GM23338 (cell line): ENCODE measurements at places on chromosomes 3 and 15.
A peak's percentile ranks its signal among the peaks of the same experiment; 100 is the strongest.

GRCh38 chr3:14439501-14440167 lies 37.2 kb downstream of the SLC6A6 start:
- DNase-seq, result no peak

DNA sequence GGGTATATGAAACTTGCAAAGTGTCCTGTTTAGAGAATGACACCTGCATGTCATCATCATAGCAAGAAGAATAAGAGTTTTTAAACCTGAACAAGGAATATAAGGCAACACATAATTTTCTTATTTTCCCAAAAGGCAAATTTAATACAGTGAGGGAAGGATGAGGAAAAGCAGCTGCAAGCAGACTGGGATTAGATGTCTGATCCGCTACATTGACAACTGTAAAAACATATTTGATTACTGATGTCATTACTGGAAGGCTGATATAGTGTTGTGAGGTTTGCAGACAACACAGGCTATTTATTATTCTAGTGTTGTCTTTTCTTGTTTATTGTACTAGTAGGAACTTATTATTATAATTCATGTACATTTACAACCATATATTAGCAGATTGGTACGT lies 528.7 kb downstream of the ZIC1 start:
- no peak for DNase-seq

GRCh38 chr3:20396335-20396734 lies 210.3 kb upstream of the SGO1 start:
- no peak for DNase-seq

DNA sequence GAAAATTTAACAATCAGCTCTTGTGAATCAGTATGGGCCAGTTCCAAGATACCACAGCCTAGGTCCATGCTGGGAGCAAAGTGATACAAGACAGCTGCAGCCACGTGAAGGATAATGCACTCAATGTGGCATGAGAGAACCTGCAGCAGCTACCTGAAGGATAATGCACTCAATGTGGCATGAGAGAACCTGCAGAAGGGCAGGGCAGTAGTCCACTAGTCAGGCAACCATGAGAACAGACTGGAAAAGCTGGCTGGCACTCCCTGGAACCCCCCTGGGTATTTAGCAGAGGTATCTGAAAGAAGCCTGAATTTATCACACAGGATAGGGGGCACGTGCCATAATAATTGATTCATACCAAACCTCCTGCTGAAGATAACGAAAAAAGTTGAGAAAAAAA lies 237.6 kb downstream of the ATP8B4 start:
- DNase-seq, result no peak

GRCh38 chr3:146067048-146067447 lies 93.9 kb downstream of the PLOD2 start:
- no peak for DNase-seq

DNA sequence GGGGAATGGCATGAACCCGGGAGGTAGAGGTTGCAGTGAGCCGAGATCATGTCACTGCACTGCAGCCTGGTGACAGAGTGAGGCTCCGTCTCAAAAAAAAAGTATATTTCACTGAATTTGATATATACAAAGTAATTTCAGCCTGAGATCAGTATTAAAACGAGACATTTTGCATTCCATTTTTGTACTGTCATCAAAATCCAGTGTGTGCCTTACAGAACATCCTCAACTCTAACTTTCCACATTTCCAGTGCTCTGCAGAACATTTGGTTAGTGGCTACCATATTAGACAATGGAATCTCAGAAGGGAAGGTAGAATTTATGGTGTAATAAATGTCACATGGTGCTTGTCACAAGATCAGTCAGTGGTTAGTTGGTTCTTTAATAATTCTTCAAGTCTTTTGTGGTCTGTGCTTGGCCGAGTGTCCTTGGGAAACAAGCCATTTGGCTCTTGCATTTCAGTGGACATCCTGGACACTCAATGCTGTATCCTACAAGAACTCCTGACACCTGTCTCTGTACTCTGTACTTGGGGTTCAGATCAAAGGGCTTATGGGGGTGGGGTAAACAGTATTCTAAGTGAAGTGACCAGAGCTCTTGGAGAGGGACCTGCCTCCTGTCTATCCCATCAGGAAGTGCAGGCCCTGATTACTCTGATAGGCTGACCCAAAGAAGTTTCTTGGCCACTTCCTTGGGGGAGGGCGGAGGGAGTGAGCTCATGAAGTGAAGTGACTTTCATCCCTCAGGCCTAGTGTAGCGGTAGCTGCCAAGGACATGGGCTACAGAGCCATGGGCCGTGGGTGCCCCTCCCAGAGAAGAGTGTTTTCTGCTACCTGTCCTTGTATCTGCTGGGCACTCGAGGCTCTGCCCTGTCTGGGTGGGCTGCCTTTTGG lies 3.7 kb downstream of the ACVR2B start:
- DNase-seq, result peak; percentile 33
